ENCODE measurements at places on chromosomes 2 and 18.

- no peak for DNase-seq
Measured at GRCh38 chr2:231455890-231456289, 8.4 kb downstream of the NCL start.

GRCh38 chr2:36068086-36068485 is 287.5 kb upstream of the CRIM1 start:
- DNase-seq: peak; percentile 12

GRCh38 chr2:106189325-106189724 is 4.8 kb downstream of the UXS1 start:
- DNase-seq: no peak

GRCh38 chr18:64707052-64707451 is 558.2 kb upstream of the LINC00305 start:
- no peak for DNase-seq

DNA sequence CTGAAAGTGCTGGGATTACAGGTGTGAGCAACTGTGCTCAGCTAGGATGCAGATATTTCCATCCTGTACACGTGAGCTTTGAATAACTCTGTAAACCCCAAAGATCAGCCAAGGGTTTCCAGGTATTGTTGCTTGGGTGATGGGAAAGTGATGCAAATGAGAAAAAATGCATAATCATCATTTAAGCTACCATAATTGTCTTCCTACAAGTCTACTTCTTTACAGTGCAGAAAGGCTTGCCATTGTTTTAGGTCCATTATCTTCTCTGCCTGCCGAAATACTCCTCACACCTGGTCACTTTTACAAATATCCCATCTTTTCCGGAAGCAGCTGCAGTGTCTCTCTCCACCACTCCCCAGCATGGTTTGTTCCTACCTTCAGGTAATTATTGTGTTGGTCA is 259.8 kb upstream of the CCDC68 start:
- DNase-seq: no peak

GRCh38 chr18:27130065-27130630 is 55.0 kb downstream of the CHST9 start:
- DNase-seq: no peak

- DNase-seq: no peak
Measured at GRCh38 chr2:39734445-39734844, 44.6 kb downstream of the THUMPD2 start.

GRCh38 chr2:10278029-10278762 is 24.5 kb upstream of the HPCAL1 start:
- DNase-seq: no peak

DNA sequence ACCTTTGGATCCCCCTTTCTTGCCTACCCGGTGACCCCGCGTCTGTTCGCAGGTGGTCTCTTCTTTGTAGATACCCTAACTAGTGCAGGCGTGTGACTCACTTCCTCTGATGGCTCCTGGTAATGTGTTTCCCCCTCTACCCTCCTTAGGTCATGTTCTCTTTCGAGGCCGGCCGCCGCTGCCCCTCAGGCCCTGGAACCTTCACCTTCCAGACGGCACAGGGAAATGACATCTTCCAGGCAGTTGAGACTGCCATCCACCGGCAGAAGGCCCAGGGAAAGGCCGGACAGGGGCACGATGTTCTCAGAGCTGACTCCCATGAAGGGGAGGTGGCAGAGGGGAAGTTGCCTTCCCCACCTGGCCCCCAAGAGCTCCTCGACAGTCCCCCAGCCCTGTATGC is 1.6 kb downstream of the DOK1 start:
- no peak for DNase-seq

- no peak for DNase-seq
Measured at GRCh38 chr2:180449171-180449915, 442.2 kb upstream of the CWC22 start.

DNA sequence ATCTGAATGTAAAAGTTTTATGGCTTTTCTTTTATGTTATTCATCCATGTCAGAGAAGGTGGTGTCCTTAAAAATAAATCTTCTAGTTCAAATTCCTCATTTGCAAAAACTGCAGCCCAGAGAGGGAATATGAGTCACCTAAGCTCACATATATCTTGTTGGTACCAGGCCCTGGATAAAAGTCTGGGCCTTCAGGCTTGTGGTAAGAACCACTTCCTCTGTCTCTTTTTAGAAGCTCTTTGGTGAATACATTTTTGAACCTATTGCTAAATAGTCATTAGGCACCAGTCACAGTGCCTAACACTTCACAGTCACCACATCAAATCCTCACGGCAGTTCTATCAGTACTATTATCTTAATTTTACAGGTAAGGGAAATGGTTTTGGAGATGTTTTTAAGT is 199.2 kb downstream of the KCNS3 start:
- no peak for DNase-seq

Measured in NCI-H446 treated with DMSO at 0.1 percent for 48 hours (cell line).